T-helper 2 cell treated with Interferon-gamma antibody and Interleukin-4, amounts not matched to agents 5 μg/mL and 100 μg/mL, for 36 hours (primary cell): ENCODE measurements at places on chromosomes 6 and 20.

GRCh38 chr6:105108631-105109262 is 71.1 kb downstream of the POPDC3 start:
- no peak for DNase-seq
- no peaks in the 10 kb centered on the region for H3K4me1 ChIP-seq
- H3K36me3 ChIP-seq = no peaks in the 10 kb centered on the region
- no peak overlapping the region for H3K4me3 ChIP-seq

GRCh38 chr6:69868961-69869360 is 2.6 kb downstream of the COL19A1 start:
- H3K4me1 ChIP-seq = peaks cover 16% of the 10 kb centered on the region
- DNase-seq = no peak
- H3K27ac ChIP-seq = no peak overlapping the region
- H3K36me3 ChIP-seq = no peaks in the 10 kb centered on the region

GRCh38 chr6:31794294-31794865 is 1.2 kb downstream of the VARS1 start:
- peak overlapping the region; percentile 79 for H3K4me3 ChIP-seq
- peak overlapping the region; percentile 71 for H3K27ac ChIP-seq
- H3K36me3 ChIP-seq = peaks cover 42% of the 10 kb centered on the region
- peaks cover 28% of the 10 kb centered on the region for H3K4me1 ChIP-seq
- no peak for DNase-seq
- no peaks in the 10 kb centered on the region for H3K27me3 ChIP-seq

- H3K27ac ChIP-seq = no peak overlapping the region
- no peaks in the 10 kb centered on the region for H3K27me3 ChIP-seq
- H3K4me1 ChIP-seq = peaks cover 2% of the 10 kb centered on the region
Measured at GRCh38 chr6:143652841-143653331, 24.9 kb upstream of the PHACTR2 start.

DNA sequence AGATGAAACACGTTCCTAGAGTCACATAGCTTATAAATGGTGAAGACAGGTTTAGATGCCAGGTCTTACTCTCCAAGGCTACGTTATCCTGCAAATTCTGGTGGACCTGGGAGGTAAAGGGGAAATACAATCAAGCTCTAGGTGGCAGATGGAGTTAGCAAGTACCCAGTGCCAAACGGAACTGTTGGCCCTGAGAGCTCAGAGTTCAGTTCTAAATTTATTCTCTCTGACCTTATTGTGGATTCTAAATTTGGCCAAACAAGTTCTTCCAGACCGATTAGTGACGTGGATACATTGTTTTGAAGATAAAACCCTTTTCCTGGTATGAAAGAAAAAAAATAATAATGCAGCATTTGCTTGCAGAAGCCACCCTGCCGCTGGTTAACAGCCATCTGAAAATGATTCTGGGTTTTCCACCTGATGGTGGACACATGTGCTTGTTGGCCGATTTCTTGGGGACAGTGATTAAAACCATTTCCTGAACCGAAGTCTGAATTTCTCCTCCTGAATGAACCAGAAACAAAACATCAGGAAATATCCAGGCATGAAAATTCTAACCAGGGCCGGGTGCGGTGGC is 32.5 kb downstream of the RIPOR3 start:
- no peak overlapping the region for H3K4me3 ChIP-seq
- H3K36me3 ChIP-seq = no peaks in the 10 kb centered on the region
- no peaks in the 10 kb centered on the region for H3K4me1 ChIP-seq
- peaks cover 6% of the 10 kb centered on the region for H3K27me3 ChIP-seq
- no peak overlapping the region for H3K27ac ChIP-seq

DNA sequence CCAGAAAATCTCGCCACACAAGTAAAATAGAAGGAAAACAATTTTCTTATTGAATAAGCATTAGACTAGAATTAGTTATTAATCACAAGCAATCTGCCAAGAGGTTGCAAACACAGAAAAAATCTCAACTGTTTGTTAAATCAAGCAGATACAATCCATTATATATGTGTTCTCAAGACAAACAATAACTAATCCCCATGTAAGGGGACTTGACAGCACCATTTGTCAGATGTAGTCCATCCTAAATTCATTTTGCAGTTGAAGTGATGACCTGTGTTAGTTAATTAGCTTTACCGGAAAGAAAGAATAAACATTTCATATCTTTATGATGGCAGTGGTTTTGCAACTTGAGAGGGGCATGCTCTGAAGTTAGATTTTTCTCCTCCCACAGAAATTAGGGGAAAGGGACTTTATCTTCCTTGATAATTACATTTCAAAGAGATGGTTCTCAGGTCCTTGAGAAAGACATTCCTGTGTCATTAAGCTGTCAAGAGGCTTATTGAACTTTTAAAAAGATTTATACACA is 1588.0 kb downstream of the GRIK2 start:
- no peak for DNase-seq
- no peaks in the 10 kb centered on the region for H3K4me1 ChIP-seq
- H3K27me3 ChIP-seq = no peaks in the 10 kb centered on the region
- H3K4me3 ChIP-seq = no peak overlapping the region
- no peaks in the 10 kb centered on the region for H3K36me3 ChIP-seq

- no peaks in the 10 kb centered on the region for H3K4me1 ChIP-seq
- DNase-seq = no peak
- no peak overlapping the region for H3K4me3 ChIP-seq
- no peak overlapping the region for H3K27ac ChIP-seq
- no peaks in the 10 kb centered on the region for H3K36me3 ChIP-seq
Measured at GRCh38 chr6:162377735-162378134, 349.8 kb downstream of the PRKN start.

DNA sequence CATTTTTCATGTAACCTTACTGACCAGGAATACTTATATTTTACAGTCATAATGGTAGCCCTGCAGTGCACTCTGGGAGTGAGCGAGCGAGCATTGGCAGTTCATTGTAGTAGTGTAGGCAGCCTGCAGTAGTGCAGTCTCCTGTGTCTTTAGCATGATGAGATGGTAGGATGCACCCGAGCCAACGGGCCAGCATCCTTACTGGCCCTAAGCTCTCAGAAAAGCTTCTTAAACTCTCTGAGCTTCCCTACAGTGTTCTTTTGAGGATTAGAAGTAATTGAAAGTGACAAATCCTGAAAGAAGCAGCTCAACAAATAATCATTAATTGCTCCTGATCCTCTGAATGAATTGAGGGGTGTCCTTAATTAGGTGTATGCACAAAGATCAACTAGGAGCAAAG is 20.9 kb downstream of the SLC9A8 start:
- H3K27ac ChIP-seq = no peak overlapping the region
- no peak for DNase-seq
- peaks cover 39% of the 10 kb centered on the region for H3K36me3 ChIP-seq
- H3K27me3 ChIP-seq = no peaks in the 10 kb centered on the region

DNA sequence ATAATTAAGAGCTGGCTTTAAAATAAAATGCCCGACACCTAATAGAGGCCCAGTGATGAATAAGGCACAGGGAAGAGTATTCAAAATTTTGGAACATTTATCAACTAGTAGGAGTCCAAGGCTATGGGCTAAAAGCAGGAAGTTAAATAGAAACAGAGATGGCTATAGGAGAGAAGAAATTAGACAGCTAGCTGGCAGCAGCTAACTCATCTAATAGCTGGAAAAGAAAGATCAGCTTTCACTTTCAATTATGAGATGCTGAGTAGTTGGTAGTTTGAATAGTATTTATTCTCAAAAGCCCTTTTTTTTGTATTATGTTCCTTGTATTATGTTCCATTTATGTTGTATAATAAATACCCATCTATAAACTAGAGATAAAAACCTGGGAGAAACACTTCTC is 215.7 kb downstream of the SLC35F1 start:
- no peak for DNase-seq
- no peaks in the 10 kb centered on the region for H3K36me3 ChIP-seq
- H3K27me3 ChIP-seq = no peaks in the 10 kb centered on the region
- no peak overlapping the region for H3K4me3 ChIP-seq
- no peak overlapping the region for H3K27ac ChIP-seq

GRCh38 chr20:50005471-50005981 is 22.7 kb downstream of the SNAI1 start:
- H3K4me3 ChIP-seq = no peak overlapping the region
- peaks cover 17% of the 10 kb centered on the region for H3K4me1 ChIP-seq
- H3K36me3 ChIP-seq = no peaks in the 10 kb centered on the region
- DNase-seq = no peak
- no peak overlapping the region for H3K27ac ChIP-seq

- H3K36me3 ChIP-seq = no peaks in the 10 kb centered on the region
- no peak overlapping the region for H3K4me3 ChIP-seq
- H3K4me1 ChIP-seq = peaks cover 1% of the 10 kb centered on the region
- H3K27ac ChIP-seq = no peak overlapping the region
Measured at GRCh38 chr20:19833395-19833794, 75.3 kb downstream of the RIN2 start.

GRCh38 chr20:32920066-32920465 is 61.3 kb downstream of the EFCAB8 start:
- no peaks in the 10 kb centered on the region for H3K27me3 ChIP-seq
- peaks cover under 1% of the 10 kb centered on the region for H3K36me3 ChIP-seq
- DNase-seq = no peak
- no peaks in the 10 kb centered on the region for H3K4me1 ChIP-seq
